Stimulated activated CD4-positive, alpha-beta T cell treated with anti-CD3 and anti-CD28 coated beads, Interleukin-1b, Interleukin-23, amount 100 ng/mL, for 1 hour (primary cell): ENCODE measurements at places on chromosomes 1 and 21.
A peak's percentile ranks its signal among the peaks of the same experiment; 100 is the strongest.

GRCh38 chr1:161827786-161828185 lies 61.7 kb downstream of the ATF6 start:
- DNase-seq, result no peak

GRCh38 chr1:29383746-29384371 lies 147.5 kb downstream of the PTPRU start:
- DNase-seq, result no peak

DNA sequence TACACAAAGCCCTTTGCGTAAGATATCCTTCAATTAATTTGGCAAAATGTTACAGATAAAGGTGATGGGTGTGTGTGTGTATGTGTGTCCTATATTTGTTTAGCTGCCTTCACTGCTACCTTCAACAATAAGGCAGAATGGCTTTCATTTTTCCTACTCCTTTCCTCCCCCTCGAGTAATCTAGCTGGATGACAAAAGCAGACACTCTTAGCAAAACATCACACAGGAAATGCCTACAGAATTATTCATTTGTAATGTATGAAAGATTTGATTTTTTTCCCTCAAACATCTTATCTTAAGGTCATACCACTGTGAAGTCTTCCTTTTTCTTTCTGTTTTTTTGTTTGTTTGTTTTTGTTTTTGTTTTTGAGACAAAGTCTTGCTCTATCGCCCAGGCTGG lies 10.6 kb downstream of the PTPN22 start:
- DNase-seq, result no peak

DNA sequence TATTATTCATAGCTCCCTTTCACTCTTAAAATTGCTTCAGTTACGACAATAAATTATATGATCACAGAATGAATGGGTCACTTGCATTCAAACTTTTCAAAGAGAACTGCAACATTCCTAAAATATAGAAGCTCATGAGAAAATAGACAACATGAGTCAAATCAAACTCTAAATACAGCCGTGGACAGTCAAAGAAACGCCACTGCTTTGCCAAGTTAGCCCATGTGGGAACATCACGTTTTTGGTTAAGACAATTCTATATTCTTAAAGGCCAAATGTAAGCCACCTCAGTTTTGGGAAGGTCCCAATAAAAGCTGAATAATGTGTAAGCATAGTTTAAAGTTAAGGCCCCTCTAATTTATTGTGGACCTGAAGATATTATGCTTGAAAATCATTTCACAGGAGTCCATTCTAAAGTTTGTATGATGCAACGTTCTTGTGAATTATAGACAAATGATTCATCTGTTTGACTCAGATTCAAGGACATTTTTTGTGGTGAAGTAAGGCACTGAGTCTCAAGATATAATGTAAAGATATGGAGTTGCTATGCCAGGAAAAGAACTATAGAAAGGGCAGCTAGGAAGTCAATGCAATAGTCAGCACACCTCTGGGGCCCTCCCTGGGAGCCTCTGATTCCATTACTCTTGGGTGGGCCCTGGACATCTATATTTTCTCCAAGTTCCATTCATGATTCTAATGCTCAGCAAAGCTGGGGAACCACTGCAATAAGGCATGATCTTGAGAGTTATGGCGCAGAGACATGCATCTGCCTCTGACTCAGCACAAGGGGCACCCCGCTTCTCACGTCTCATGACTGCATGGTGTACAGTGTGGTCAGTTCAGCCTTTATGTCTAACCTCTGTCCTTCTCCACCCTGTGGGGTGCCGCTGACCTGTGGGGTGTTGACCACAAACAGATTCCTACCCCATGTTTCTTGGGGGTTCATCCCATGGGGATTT lies 33.9 kb downstream of the ETS2 start:
- DNase-seq, result no peak

- DNase-seq, result no peak
These were observed 57.6 kb downstream of the DNM3 start for GRCh38 chr1:171898941-171899340.

DNA sequence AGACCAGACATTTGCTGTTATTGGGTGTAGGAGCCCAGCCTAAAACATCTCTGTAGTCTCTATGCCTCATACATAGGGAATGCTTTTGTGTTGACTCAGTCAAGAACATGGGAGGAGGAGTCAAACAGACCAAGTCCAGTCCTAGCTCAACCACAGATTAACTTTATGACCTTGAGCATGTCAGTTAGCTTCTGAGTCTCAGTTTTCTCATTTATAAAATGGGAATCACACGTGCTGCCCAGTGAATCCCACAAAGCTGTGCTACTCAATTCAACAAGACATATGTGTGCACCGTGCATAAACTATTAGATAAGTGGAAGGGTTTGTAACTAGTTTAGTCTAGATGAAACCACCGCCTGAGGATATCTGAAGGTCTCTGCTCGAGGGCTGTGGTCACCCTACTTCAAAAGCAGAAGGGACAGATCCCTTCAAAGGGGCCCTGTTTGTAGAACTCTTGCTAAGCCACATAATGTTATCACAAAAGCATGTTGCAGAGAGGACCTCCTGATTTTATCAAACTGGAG lies 109.5 kb upstream of the NFIA start:
- no peak for DNase-seq

DNA sequence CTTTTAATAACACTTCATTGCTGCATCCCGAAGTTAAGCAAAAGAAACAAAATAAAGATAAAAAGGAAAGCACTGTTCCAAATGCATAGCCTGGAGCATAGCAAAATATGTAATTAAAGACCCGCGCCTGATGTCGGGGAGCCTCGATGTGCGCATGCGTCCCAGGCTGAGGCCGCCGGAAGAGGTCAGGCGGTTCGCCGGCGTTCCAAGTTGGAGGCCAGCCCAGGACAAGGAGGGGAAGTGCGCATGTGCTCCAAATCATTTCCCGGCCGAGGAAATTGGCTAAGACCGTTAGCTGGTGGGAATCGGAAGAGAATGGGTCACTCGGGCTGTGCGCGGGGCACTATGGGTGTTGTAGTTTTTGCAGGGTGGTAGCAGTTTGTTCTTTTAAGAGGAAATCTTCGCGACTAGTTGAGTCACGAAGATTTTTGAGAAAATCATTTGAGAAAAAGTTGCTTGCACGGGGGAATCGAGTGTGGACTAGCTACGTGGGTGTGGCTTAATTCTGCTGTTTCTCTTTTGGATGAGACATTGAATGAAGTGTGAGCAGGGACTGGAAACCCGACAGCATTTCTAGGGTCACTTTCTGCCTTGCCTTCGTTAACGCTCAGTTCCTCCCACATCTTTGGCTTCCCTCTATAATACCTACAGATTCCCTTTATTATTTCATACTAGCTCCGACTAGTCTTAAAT lies 31.0 kb upstream of the CD1D start:
- peak; percentile 9 for DNase-seq

- DNase-seq, result no peak
These were observed 48.0 kb upstream of the WDR26 start for GRCh38 chr1:224482619-224483018.

DNA sequence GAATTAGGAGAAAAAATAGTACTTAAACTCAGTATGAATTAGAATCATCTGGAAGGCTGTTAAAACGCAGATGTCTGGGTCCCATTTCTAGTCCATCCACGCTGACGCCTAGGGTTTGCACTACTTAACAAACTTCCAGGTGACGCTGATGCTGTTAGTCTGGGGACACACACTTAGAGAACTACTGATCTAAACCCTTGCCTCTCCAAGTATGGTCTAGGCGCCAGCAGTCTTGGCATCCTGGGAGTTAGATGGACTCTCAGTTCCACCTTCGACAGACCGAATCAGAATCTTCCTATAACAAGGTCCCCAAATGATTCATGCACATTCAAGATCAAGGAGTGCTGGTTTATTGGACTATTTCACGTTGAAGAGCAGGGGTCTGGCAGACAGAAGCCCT lies 11.5 kb downstream of the DIO1 start:
- no peak for DNase-seq

DNA sequence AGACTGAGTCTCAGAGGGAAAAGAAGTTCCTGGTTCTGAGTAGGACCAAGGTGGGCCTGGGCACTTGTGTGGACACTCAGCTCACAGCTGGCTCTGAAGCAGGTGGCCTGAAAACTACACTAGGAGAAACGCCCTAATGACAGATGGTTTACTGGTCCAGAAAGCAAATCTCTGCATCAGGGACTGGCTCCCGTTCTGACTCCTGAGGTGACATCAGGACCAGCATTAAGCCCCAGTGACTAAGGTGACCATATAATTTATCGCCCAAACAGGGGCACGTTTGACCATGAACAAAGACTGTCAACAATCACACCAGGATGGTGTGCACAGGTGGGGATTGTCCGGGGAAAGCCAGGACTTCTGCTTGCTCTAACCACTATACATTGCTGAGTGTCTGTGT lies 12.2 kb upstream of the CD34 start:
- no peak for DNase-seq

- DNase-seq, result no peak
These were observed 29.7 kb downstream of the AJAP1 start for GRCh38 chr1:4684136-4684535.

GRCh38 chr1:222665964-222666363 lies 46.3 kb downstream of the AIDA start:
- DNase-seq, result no peak

- DNase-seq, result no peak
These were observed 41.2 kb upstream of the CR1L start for GRCh38 chr1:207603777-207604176.

DNA sequence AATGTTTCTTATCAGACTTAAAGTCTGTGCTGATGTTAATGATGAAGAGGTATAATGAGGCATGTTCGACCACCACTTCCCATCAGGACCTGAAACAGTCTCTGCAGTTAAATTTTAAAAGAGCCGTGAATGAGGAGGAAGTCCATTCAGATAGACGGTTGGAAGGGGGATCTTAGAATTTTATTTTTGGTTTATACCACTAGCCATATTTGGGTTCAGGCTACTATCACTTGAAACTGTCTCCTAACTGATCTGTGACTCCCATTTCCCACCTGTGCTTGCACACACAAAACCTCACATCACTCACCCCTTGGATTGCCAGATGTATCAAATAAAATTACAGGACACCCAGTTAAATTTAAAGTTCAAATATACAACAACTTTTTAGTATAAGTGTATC lies 9.9 kb upstream of the ANKRD13C start:
- no peak for DNase-seq

- peak; percentile 66 for DNase-seq
These were observed 21.7 kb downstream of the TMEM53 start for GRCh38 chr1:44652445-44653106.

GRCh38 chr1:18877282-18877681 lies 17.8 kb upstream of the TAS1R2 start:
- no peak for DNase-seq

GRCh38 chr21:41045534-41046268 lies 122.3 kb upstream of the BACE2 start:
- no peak for DNase-seq

DNA sequence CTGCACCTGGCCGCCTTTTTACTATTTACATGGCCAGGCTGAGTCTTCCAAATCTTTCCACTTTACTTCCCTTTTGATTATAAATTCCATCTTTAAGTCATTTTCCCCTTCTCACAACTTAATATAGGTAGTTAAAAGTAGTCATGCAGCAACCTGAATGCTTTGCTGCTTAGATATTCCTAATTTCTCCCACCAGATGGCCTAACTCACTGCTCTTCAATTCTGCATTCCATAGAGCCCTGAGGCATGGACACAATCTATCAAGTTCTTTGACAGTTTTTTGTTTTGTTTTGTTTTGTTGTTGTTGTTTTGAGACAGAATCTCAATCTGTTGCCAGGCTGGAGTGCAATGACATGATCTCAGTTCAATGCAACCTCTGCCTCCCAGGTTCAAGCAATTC lies 21.7 kb upstream of the FAAH start:
- no peak for DNase-seq

GRCh38 chr1:61337981-61338848 lies 255.9 kb downstream of the NFIA start:
- DNase-seq, result no peak

DNA sequence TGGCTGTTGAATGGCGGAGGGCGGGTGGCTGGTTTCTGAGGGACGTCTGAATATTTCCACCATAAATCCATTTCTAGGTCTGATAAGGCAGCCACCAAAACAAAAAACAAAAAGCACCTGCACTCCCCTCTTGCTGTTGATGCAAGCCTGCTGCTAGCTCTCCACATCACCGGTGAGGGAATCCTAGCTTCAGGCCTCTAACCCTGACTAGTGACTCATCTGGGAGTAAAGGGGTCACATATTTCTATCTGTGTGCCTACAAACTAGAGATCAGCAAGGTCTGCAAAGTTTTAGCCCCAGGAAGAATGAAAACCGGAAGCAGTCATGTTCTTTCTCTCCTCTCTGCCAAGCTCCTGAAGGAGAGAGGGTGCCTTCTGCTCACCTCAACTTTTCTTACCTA lies 10.3 kb upstream of the ERMAP start:
- DNase-seq, result no peak

DNA sequence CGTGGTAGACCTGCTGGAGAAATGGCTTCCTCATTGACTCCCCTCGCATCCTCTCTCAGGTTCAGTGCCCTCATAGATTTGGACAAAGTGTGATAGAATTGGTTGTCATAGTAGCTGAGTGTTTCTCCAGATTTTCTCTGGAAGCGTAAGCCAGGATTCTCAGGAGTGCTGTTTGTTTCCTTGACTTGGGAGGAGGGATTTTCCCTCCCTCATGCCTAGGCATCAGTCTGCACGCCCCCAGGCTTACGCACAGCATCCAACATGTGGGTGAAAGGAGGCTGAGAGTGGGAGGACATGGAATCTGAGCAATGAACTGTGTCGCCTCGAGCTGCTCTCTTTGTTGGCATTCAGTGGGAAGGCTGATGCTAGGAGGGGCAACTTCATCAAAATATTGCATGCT lies 503.5 kb downstream of the LTN1 start:
- DNase-seq, result no peak
